Fibroblast of skin of abdomen (primary cell): ENCODE measurements at places on chromosomes 4 and X.
A peak's percentile ranks its signal among the peaks of the same experiment; 100 is the strongest.

DNA sequence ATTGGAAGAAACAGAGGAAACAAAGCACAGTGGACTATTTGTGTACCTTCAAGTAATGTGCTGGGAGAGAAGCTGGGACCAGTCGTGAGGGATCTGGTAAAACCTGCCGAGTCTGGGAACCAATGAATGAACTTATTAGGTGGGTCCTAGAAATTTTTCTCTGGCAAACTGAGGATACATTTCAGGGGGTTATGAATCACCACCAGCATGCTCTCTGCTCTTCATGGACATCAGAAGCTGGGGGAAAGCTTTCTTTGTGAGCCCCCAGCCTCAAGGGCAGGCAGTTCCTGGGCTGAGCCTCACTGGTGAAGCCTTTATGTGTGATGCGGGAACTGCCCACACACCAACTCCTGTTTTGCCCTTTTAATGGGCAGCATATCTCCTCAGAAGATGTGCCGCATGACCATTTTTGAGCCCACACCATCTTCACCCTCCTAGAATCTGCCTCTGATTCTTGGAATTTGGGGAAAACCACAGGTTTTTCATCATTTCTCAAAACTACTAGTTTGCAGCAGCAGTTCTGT, 95.4 kb upstream of the ENPP6 start:
- DNase-seq = no peak

GRCh38 chrX:24190500-24191156, 41.1 kb downstream of the ZFX start:
- DNase-seq = peak; percentile 44

- DNase-seq = no peak
Observed at GRCh38 chrX:140589657-140590056, 84.8 kb upstream of the SOX3 start.

DNA sequence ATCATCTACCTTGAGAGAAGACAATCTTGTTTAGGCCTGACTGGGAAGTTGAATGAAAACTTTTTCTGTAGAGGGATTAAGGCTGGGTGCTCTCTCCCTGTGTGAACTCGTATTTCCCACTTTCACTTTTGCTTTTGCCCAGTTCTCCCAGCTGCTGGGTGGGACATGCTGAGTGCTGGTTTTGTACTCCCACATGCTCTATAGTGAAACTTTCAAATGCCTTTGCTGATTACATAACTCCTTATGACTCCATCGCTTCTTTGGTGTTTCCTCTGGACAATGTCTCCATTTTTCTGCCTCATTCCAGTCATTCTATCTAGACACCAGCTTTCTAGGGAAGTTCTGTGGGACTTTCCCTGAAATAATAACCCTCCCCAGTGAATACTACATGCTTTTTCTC, 100.5 kb downstream of the CLNK start:
- peak; percentile 81 for DNase-seq

DNA sequence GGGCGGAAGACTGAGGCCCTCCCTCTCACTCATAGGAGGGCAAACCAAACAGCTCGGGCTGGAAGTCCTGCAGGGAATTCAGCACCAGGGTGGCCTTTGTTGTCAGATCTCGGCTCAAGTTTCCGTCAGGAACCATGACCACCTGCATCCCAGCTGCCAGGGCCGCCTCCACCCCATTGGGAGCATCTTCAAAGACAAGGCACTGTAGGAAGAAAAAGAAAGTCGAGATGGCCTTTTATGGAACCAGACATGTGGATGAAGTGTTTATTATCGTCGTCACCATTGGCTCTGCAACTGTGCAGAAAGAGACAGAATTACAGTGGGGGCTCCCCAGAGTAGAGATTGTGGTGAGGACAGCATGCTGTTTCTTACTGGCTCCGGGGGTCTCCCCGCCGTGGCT, 97.2 kb upstream of the STS start:
- no peak for DNase-seq
